ENCODE measurements at places on chromosomes 2 and 18.

- DNase-seq: no peak
These were observed 41.3 kb downstream of the PLEKHA3 start for GRCh38 chr2:178521304-178522150.

- no peak for DNase-seq
These were observed 26.9 kb downstream of the TMEM247 start for GRCh38 chr2:46506131-46506706.

GRCh38 chr2:206820807-206821206, 55.4 kb downstream of the FASTKD2 start:
- no peak for DNase-seq

DNA sequence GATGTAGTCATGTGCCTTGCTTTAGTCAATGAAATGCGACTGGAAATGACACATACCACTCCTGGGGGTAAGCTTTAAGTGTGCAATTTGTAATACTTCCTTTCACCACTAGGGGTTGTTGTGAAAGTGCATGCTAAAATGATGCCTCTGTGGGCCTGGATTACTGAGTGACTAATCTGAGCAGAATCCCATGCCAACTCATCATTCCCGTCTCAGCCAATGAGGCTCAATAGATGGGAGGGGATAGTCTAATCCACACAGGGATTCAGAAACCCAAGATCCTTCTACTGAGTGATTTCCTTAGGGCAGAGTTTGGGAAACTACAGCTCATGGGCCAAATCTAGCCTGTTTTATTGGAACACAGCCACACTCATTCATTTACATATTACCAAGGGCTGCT, 54.0 kb downstream of the HRH4 start:
- no peak for DNase-seq

DNA sequence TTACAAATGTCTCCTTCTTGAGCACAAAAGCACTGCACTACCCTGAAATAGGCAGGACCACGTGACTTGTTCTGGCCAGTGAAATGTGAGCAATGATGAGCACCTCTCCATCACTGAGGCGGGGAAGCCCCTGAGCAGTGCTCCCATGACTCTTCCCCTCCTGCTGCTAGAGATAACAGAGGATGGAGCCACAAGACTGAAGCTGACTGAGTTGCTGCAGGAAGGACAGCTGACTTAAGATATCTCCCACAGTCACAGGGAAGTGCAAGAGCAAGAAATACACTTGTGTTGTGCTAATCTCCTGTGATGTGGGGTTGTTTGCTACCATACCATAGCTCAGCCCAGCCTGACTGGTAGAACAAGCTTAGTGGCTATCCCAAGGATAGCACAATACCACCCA, 38.7 kb downstream of the STK39 start:
- DNase-seq: no peak

DNA sequence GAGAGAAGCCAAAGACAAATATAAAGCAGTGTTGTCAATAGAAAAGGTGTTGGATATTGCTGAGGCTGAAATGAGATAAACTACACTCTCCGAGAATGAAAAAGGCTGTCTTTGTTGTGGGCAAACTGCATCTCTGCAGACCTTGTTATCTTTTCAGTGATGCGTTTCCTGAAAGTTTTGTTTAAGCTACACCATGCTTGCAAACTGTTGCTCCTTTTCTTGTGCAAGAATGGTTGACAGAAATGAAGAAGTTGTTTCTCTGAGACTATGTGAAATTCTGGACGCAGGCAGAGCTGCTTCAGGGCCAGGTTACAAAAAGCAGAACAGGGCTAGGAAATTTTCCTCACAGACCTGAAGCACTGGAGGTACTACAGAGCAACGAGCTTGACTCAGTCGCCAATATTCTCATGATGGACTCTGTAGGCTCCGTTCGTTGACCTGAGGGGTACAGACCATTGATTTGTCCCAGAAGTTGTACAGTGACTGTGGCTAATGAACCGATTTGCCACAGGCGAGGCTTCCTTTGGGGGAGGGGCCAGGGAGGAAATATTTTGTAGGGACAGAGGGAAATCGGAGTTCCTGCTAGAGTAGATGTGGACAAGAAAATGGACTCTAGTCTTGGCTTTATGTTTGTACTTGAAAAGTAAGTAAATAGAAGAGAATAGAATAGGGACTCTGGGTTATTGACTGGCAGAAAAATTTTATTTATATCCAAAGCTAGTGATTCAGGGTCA, 3.5 kb upstream of the ATL2 start:
- no peak for DNase-seq

DNA sequence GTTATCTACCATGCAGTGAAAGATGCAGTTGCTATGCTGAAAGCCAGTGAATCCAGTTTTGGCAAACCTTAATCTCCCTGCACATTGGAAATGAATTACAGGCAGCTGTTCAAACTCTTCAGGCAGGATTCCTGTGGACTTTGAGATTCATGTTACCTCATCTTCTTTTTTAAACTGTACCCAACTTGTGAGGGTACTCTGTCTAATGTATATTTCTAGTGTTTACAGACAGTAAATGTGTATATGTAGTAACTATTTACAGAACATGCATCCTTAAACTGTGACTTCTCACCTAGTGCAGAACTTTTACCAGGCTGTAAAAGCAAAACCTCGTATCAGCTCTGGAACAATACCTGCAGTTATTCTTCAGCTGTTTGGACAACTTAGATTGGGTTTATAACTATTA, 50.9 kb downstream of the KDM3A start:
- no peak for DNase-seq

DNA sequence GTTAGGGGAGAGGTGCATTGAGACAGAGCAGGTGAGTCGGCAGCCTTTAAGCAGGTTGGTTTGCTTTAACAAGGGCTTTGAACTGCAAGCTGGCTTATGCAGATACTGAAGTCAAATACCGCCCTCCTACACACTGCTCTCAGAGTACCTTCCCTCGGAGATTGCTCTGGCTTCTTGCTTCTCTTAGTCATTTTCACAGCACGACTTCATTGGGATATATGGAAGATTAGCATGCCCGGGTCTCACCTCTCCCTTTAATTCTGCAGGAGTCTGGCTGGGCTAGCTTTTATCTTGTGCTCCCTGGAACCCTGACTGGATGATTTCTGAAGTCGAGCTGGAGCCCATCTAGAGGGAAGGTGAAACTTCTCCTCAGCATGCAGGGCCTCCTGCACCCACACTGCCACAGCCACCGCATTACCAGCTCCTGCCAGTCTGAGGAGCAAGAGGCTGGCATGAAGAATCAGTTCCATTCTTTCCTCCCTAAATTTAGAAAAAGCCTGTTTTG, 395.5 kb upstream of the HNRNPA3 start:
- no peak for DNase-seq

- no peak for DNase-seq
These were observed 4.3 kb downstream of the POLR2D start for GRCh38 chr2:127853671-127854070.

- DNase-seq: no peak
These were observed 267.2 kb downstream of the EPHA4 start for GRCh38 chr2:221304916-221305315.

DNA sequence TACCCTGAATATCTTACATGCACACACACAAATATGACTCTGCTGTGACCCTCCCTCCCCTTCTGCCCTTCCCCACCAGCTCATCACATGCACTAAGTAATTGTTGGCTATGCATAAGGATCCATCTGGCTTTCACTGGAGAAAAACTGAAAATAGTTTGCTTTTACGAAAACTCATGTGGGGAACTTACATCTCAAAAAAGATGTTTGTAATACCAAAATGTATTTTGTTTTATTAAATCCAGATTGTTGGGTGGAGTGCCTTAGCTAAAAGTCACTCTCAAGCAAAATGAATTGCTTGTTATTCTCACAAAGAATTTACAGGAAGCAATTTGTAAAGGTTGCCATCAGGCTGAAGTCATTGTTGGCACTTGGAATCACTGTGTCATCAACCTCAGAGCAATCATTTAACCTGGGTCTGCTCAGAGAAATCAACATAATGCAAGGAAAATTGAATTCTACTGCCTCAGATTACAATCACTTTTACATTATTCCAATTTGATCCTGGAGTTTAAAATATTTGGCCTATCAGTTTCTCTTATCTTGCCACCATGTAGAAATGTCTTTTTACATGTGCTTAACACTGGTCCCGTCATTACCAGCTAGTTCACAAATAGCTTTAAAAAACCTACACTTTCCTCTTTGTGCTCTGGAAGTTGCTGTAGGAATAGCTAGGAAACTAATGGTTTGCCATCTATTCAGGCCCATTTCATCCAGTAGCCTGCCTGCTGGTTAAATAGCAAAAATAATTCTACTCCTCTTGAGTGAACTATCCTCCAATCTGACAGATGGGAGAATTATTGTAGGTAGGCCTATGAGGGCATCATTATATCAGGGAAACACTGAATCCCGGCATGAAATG, 90.3 kb upstream of the TMEM17 start:
- DNase-seq: no peak

DNA sequence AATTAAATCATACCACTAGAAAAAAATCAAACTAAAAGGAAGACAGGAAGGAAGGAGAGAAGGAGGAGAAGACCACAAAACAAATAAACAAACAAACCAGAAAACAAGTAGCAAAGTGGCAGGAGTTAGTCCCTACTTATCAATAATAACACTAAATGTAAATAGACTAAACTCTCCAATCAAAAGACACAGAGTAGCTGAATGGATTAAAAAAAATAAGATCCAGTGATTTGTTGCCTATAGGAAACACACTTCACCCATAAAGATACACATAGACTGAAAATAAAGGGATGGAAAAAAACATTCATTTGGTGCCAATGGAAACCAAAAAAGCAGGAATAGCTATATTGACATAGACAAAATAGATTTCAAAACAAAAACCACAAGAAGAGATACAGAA, 23.4 kb upstream of the BAZ2B start:
- DNase-seq: no peak

- DNase-seq: no peak
These were observed 64.0 kb downstream of the SLC40A1 start for GRCh38 chr2:189516546-189516945.

DNA sequence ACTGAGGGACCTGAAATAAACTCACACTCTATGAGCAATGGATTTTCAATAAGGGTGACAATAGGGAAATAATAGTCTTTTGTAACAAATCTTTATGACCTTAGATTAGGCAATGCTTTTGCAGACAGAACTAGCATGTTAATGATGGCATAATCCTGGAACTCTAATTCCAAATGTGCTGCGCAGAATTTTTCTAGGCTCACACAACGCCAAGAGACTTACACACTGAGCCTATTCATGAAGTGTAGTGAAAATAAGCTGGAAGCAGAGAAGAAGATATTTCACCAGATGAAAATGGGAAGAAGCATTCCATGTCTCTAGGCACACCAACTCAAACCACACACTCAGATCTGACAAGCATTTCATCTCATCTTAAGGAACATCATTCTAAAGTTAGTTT, 178.5 kb downstream of the L3MBTL4 start:
- DNase-seq: no peak

GRCh38 chr2:7024261-7024660, 107.0 kb downstream of the RNF144A start:
- no peak for DNase-seq

DNA sequence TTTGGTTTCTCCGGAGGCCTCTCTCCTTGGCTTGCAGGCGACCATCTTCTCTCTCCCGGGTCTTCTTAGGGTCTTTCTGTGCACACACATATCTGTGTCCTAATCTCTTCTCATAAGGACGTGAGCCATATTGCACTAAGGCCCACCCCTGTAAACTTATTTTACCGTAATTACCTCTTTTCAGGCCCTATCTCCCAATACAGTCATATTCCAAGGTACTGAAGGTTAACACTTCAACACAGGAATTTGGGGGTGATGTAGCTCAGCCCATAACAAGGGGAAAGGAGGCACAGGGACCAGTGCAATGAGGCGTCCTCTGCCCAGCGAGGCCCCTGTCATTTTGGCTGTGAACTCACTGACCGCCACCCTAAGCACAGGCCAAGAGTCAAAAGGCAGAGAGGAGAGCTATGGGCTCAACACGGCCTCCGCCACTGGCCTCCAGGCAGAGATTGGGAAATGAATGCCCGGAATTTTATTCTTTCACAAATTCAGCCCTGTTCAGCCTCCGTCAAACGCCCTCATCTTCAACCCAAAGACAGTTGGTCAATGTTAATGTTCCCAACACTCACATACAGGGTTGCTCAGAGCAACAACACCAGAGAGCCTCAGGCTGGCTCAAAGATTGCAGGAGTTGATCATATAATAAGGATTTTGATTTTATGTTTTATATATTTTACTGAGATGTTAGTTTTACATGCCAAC, 15.9 kb upstream of the NMUR1 start:
- DNase-seq: no peak

DNA sequence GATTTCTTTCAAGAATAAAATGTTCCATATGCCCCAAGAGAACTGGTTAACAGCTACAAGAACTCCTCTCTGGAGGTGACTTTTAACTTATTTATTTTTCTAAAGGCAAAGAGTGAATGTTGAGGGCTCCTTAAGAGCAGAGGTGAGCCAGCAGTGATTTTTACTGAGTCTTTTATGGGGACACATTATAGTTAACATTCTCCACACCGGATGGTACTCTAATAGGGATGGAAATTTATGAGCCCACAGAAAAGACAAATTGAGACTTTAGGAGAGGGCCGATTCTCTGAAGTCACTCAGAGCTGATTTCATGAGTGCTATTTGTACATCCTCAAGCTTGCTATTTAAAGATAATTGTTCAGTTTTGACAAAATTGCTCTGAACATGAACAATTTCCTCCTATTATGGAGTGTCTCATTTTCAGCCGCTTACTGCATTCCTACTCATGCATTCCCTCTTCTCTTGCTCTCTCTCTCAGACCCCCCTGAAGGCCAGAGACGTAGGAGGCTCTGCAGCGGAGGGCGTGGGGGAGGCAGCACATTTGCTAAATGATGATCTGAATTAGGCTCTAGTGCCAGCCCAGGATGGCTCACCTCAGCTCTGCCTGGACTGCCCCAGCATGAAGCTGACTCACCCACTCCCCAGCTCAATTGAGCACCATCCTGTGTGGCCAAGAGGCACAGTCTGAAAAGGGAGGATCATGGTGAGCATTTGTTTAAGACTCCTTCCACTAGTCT, 5.9 kb upstream of the RPL37A start:
- DNase-seq: no peak

DNA sequence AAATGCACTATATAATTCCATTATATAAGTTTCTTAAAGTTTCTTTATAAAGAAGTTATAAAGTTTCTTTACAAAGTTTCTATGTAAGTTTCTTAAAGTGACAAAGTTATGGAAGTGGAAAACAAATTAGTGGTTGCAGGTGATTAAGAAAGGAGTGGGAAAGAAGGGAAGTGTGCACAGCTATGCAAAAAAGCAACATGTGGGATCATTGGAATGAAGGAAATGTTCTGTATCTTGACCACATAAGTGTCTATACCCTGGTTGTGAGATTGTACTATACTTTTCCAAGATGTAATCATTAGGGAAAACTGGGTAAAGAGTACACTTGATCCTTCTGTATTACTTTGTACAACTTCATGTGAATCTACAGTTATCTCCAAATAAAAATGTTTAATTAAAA, 1541.1 kb downstream of the LRP1B start:
- no peak for DNase-seq

DNA sequence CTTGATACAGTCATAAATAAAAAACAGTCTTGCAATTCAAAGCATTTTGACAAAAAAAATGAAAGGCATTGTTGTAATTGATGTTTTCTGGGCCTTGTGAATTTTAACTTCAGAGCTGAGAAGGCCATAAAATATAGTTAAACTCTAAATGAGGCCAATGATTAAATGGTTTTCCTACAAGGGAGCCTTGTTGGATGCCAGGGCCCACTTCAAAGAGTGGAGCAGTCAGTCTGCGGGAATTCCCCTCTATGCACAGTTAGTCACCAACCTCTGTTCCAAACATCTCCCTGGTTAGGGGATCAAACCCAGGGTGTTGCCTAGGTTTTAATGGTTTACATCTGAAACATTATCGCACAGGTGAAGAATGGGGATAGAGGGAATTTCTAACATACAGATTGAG, 143.4 kb downstream of the NCKAP5 start:
- DNase-seq: no peak

GRCh38 chr2:216015722-216016464, 2.5 kb upstream of the MREG start:
- no peak for DNase-seq
